Panc1 (cell line): ENCODE measurements at places on chromosomes 11 and 22.

GRCh38 chr11:12274056-12274455 lies 103.3 kb upstream of the PARVA start:
- DNase-seq: no peak

DNA sequence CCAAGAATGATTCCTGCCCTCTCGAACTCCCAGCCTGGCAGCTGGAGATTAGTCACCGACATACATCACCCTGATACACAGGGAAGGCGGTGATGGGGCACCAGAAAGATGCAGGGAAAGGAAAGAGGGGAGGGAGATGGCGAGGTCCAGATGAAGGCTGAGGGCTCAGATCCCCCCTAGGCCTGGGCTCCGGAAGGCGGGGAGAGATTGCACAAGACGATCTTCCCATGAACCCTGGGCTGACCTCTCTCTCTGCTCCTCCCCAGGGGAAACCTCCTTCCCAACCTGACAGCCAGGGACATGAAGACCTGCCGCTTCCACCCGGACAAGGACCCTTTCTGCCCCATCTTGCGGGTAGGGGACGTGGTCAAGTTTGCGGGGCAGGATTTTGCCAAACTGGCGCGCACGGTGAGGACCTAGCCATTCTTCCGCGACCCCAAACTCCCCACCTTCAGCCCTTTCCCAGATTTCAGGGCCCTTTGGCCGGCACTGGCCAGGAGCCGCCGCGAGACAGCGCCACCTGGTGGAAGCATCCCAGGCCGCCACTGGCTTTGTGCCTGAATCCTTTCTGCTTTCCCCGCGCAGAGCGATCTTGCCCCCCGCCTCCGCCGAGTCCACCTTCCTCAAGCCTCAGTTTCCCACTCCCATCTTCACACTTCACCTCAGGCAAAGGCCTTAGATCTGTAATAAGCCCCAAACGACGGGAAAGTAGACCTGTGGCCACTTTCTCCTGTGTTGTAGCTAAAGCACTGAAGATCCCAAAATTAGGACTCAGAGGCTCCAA lies 11.5 kb downstream of the P2RX3 start:
- DNase-seq: no peak

DNA sequence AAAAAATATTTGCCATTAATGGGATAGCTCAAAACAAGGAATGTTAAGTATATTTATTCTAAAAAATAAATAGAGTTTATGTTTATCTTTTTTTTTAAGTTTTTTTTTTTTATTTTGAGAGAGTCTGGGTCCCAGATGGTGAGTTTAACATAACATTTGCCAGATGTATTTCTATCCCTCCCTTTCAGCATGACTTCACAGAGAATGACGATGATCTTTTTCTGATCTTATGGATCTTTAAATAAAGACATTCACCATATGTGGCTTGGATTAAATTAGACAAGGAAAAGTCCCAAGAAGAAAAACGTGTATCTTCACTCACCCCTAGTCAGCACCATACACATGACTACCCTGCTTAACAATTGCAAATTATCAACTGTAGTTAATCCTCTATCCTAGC lies 839.8 kb upstream of the CNTN5 start:
- no peak for DNase-seq

GRCh38 chr11:78318321-78319114 lies 99.1 kb downstream of the GAB2 start:
- no peak for DNase-seq

DNA sequence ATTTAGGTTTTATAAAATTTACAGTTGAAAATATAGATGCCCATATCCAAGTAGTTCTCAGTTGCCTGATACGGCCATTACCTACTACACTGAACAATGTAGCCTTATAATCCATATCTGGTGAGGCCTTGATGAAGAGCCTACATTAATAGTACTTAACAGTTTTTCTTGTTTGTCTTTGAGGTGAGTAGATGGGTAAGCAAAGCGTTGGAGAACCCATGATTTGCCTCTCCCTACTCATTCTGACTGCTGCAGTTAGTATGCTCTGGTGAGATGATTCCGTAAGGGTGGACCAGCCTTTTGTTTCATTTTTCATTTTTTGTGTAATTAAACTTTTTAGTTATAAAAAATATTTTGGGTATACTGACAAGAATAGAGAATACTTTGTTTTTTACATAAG lies 11.4 kb downstream of the PAAF1 start:
- DNase-seq: no peak
